Urothelium cell line (cell line): ENCODE measurements at places on chromosomes 7 and 10.
A peak's percentile ranks its signal among the peaks of the same experiment; 100 is the strongest.

GRCh38 chr10:109894516-109894915 lies 28.8 kb downstream of the XPNPEP1 start:
- DNase-seq, result no peak

GRCh38 chr7:148031811-148032210 lies 558.8 kb upstream of the C7orf33 start:
- no peak for DNase-seq

DNA sequence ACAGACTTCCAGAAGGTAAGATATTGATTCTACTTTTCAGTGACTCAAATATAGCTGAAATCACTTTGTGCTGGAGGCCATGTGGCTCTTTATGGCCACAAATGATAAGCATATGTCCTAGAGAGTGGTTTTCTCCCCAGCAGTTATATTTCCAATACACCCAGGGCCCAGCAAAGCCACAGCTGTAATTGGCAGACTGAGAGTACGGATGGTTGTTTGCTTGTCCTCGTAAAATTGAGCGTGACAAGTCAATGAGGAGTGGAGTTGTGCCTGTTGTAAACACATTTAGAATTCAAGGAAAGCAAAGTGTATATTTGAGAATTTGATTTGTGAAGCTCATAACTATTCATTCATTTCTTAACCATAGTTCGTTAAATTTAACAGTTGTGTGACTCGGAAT lies 201.8 kb downstream of the LHFPL3 start:
- no peak for DNase-seq

DNA sequence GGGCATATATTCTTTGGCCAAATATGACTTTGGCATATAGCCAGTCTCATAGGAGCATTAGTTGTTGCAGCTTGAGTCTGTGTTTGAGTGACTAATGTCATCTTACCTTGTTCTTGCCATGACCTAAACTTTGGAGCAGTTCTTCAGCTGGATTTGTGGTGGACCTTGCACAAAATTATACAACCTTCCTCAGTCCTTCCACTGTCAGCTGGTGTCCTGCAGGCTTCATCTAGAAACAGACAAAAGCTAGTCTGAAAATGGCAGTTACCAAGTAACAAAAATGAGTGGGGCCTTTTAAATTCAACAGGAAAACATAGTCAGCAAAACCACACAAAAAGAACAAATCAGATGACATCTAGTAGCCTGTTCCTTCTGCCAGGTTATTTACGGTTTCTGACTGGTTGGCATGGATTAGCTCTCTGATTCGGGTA lies 59.5 kb upstream of the HECTD2 start:
- peak; percentile 19 for DNase-seq

DNA sequence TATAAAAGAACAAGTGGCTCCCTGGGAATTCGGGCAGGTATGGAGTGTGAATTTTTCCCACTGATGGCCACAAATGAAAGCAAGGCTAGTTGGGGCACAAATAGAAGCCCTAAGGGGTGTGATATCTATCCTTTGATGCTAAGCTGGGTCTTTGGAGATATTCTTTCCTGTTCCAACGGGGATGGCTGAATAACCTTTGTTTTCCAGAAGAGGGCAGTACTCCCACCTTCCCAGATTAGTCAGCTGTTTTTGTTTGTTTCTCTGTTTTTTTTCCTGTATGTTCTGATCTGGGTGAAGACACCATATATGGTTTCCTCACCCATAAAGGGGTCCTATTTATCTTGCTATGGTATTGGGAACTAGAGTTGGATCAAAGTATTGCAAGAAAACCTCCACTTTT lies 947.7 kb upstream of the SORCS1 start:
- DNase-seq, result no peak
